ENCODE measurements at places on chromosomes 5 and 9.
A peak's percentile ranks its signal among the peaks of the same experiment; 100 is the strongest.

DNA sequence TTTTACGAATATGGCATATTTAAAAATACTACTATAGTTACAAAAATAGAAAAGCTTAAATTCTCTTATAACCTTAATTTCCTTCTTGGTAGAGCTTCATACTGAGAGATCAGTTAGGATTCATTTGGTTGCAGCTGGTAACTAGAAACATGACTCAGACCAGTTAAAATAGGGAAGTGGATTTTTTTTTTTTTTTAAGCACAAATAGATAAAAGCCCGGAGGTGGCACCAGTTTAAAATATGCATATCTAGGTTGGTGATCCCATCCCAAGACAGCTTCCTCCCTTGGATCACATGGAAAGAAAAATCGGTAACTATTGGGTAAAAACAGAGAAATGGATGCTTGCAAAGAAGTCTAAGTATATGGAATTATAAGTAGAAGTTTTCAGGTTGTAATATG, 1634.3 kb downstream of the MAT2B start:
- no peak for DNase-seq

GRCh38 chr5:157494178-157494832, 34.3 kb downstream of the NIPAL4 start:
- no peak for DNase-seq

GRCh38 chr9:9791611-9792010, 821.2 kb downstream of the PTPRD start:
- no peak for DNase-seq

- no peak for DNase-seq
Measured at GRCh38 chr5:41509399-41510175, 814 bp downstream of the PLCXD3 start.

- no peak for DNase-seq
Measured at GRCh38 chr9:85647571-85647970, 94.2 kb downstream of the AGTPBP1 start.

- DNase-seq, result no peak
Measured at GRCh38 chr5:176941951-176942350, 42.8 kb upstream of the HK3 start.

- DNase-seq, result no peak
Measured at GRCh38 chr9:3292311-3292710, 233.5 kb downstream of the RFX3 start.

GRCh38 chr9:129714511-129715061, 38.3 kb downstream of the PTGES start:
- DNase-seq, result no peak

DNA sequence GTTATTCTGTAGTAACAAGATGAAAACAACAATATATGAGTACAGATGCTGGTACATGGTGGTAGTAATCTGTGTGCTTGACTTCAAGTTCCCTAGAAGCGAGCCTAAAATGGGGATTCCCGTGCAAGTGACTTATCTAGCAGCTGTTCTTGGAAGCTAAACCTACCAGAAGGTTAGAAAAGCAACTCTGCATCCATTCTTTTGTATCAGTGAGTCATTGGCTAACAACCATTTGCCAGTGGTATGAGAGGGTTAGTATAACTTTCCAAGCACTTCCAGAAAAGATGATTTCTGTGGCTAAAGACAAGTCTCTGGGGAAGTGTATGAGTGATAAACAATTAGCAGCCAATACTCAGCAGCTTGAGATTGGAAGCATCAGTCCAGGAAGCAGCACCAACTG, 787.7 kb upstream of the CDH6 start:
- DNase-seq, result no peak

DNA sequence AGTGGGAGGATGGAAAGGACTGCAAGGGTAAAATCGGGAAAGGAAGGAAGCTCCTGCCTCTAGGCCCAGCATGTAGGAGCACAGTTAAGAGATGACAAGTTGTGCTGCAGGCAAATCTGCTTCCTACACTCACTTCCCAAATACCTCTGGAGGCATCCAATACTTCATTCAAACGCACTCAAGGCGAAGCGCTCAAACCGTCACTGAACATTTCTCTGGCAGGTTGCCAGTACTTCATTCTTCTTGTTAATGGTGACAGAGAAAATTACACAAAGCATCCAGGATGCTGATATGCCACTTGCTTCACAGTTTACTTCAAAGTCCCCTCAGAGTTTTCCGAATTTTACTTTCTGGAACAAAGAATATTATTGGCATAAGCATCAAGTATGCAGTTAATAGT, 59.8 kb downstream of the NREP start:
- no peak for DNase-seq

GRCh38 chr9:110979636-110980035, 58.6 kb downstream of the LPAR1 start:
- no peak for DNase-seq

DNA sequence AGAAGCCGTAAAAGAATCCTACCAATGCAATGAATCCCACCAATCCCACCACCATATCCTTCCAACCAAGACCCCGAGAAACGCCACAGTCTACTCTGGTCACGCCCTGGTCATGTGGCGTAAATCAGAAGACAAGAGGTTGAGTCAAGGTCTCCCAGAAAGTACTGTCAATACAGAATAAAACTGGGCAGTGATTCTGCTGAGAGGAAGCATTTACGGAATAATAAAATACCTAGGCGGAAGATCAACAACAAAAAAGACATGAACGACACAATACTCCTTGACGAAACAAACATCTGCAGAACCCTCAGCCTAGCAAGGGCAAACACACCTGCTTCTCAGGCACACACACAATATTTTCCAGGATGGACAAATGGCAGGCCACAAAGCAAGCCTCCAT, 62.8 kb downstream of the GOLM1 start:
- DNase-seq, result no peak

DNA sequence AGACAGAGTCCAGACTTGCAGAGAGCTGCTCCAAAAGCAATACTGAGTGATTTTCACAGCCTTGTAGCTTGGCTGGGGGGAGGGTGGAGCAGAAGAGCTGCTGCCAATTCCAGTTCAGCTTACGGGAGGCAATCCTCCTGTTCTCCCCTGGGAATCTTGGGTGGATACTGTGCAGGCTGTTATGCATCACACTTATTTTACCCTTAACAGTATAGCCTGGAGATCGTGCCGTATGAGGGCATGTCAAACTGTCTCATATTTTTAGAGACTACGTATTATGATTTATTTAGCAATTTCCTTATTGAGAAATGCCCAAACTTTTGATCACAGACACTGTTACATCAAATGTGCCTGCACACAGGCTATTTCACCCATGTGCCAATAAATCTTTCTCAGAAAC, 85.2 kb downstream of the BASP1 start:
- DNase-seq, result no peak

DNA sequence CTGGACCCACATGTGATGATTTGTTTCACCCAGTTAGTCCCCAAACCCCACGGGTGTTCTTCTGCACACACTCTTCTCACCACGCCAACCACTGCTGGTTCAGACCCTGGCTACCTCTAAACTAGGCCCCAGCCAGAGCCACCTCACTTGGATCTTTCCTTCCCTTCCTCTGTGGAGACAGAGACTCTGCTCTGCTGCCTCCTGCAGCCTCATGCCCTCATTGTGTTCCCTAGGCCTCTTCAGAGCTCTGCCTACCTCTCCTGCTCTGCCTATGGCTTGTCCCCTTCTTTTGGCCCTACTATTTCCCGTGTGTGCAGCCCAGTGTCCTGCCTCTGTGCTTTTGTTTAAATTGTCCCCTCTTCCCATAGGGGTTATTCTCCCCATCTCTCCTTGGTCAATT, 79.7 kb downstream of the ARHGAP26 start:
- no peak for DNase-seq

DNA sequence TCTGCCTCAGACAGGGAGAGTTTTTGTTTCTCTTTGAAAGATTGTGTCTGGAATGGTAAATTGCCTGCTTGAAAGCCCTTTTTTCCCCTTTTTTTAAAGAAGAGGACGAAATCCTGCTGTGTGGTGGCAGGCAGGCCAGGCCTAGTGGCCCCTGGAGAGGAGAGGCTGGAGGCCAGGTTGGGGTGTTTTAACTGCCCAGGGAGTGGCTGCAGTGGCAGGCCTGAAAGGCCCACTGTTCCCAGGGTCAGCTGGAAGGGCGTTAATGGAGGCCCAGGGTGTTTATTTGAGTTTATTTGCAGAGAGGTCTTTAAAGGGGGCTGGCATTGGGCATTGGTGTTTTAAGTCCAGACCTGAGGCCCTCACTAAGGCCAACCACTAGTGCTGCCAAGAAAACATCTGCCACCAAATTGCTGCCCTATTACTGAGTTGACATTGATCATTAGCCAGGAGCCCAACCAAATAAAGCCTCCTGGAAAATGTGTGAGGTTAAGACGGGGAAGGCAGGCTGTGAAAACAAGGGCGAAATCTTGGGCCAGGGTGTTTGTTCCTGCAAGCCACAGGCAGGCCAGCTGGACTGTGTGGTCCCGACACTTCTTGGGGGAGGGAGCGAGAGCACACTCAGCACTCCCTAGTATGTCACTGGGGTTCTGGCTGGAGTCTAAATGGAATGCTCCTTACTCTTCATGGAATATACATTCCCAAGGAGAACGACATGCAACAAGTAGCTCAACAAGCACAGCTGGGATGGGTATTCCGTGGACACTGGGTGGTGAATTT, 5.0 kb downstream of the JADE2 start:
- no peak for DNase-seq

GRCh38 chr9:38059233-38059936, 9.6 kb downstream of the SHB start:
- DNase-seq, result no peak

GRCh38 chr5:116371431-116371830, 203.2 kb downstream of the SEMA6A start:
- no peak for DNase-seq

GRCh38 chr9:127159949-127160610, 37.6 kb upstream of the ANGPTL2 start:
- no peak for DNase-seq

- DNase-seq, result peak; percentile 70
Measured at GRCh38 chr5:151051066-151051930, 29.5 kb downstream of the TNIP1 start.

Data from stimulated activated CD4-positive, alpha-beta T cell treated with anti-CD3 and anti-CD28 coated beads, Interleukin-12 subunit alpha, Interleukin-12 subunit beta, amount 100 ng/mL, for 4 hours (primary cell).